IPS DF 19.7 (cell line): ENCODE measurements at places on chromosomes 3 and 15.

- no peak for DNase-seq
Observed at GRCh38 chr3:44419923-44420650, 57.4 kb downstream of the ZNF445 start.

DNA sequence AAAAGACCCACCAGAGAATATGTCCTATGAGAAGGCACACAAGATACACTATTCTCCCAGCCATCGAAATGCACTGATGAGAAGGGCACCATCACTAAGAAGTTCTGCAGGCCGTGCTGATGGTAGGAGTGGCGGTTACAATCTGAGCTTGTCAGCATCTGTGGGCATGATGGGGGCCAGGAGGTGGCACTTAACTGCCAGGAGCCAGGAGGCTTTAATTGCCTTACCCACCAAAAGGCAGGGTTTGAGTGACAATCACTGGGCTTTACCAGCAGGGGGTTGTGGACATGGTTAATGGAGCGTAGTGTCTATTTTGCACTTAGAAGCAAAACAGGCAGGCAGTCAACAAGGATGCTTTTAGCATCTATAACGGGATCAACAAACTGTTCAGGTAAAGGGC is 16.0 kb upstream of the SQOR start:
- DNase-seq = no peak

DNA sequence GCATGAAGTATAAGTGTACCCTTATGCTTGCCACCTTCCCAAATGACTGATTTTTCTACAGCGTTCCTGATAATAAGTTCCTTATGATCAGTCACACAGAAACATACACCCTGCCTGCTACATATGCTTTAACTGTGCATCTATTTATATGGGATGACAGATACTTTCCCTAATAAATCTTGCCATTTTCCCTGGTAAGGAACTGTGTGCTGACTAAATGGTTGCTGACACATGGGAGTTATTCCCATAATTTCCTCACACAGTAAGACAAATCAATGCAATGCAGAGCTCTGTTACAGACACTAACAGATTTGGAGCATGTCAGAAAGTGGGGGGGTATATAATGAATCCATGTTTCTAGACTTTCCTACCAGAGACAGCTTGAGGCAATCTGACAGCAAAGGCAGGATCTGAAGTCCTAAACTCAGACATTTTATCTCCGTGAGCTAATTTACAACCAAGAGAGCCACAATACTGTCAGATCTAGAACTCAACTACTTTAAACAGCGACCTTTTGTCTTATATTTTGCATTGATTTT is 86.9 kb upstream of the TCF12 start:
- no peak for DNase-seq

DNA sequence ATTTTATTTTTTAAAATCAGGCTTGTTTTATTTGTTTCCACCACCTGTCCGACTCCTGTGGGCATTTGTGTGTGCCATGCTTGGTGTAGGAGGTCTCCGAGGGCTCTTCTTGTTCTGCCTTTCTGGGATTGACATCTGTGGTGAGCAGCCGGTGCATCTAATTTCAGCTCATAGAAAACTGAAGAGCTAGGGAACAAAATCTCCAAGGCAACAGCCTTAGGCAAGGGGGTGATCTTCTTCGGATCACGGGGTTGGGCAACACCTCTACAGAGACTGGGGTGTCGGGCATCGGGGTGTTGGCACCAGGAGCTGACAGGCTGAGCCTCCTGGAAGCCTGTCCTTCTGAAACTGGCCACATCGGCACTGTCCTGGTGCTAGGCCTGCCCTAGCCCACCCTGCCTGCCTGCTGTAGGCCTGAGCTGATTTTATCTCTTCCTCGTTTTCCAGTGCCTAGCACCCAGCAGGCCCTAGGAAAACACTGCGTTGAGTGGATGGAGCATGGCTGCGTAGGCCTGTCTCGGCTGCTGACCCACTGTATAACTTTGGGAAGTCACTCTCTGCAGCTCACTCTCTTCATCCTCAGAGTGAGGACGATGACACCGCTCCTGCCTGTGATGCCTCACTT is 10.3 kb downstream of the CHCHD6 start:
- DNase-seq = no peak

DNA sequence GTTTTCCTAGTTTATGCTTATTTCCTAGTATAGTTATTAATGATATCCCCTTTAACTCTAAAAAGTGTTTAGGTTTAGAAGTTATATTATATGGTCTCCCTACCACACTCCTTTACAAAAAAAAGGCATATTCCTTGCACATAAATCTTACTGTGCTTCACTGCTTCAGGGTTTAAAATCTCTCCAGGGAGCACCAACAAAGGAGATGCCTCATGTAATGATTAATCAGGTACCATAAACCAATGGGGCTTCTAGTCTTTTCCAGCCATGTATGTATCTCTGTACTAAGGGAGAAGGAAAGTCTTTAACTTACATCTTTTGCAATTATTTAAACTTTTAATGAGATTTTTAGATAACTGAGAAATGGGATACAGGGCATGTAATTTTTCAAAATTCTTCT is 91.5 kb upstream of the RBMS3 start:
- no peak for DNase-seq

- DNase-seq = no peak
Observed at GRCh38 chr15:61379005-61379404, 149.9 kb upstream of the RORA start.

DNA sequence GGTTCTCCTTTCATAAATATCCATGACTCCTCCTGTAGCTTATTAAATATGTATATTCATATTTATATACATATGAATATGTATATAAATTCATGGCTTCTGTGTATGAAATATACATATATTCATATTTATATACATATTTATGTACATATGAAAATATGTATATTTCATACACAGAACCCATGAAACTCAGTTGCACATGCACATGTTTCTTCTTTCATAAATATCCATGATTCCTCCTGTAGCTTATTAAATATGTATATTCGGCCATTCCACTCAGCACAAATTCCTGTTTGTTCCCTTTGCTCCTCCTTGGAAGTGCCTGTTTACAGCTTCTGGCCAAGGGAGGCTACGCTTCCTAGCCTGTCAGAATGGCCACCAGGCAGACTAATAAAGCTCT is 221.6 kb downstream of the IL5RA start:
- DNase-seq = no peak

GRCh38 chr15:49328941-49329340 is 94.1 kb upstream of the FGF7 start:
- DNase-seq = peak; percentile 86

DNA sequence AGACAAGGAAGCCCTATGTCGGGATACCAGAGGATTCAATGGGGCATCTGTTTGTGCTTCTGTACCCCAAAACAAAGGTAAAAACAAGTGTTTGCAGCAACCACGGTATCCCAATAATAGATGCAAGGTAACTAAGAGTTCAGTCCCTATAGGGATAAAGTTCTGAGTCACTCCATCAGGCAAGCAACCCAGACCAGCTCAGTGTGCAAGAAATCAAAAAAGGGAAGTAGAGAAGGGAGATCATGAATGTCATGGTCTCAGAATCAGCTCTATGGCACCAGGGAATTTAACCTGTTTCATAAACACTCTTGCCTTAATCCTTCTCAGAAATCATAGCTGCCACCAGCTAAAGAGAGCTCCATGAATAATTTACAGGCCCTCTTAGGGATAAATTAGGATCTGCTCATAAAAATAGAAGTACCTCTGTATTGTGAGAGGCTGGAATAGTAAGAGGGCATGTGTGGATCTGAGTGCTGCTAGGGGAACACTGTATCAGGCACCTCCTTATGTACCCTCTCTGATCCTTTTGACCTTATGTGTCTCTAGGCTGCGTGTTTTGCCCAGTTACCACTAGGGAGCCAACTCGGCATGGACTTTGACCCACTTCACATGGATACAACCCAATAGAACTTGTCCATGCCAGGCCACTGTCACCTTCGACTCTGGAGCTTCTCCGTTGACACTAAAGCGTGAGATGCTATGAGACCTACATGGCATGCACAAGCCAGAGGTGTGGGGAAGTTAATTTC is 754.6 kb downstream of the AGBL1 start:
- DNase-seq = no peak

GRCh38 chr15:43775411-43775965 is 1.3 kb downstream of the ELL3 start:
- DNase-seq = no peak

DNA sequence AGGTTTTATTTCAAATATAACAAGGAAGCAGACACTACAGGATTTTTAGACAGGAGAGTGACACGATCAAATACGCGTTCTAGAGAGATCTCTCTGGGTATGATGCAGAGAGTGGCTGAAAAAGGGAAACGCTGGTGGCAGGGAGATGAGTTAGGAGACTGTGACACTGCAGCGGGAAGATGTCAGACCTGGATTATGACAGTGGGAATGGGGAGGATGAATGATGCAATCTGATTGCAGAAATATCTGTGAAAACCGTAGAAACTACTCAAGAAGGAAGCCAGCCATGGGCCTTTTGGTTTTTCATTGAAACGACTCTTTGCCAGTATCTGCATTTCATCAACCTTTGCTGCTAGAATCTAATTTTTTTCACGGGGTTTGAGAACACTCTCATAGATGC is 157.9 kb downstream of the FAM43A start:
- DNase-seq = no peak

GRCh38 chr3:182710557-182711157 is 82.6 kb upstream of the ATP11B start:
- no peak for DNase-seq

- no peak for DNase-seq
Observed at GRCh38 chr15:56786966-56787365, 53.7 kb upstream of the ZNF280D start.

- DNase-seq = no peak
Observed at GRCh38 chr3:5128849-5129248, 6.8 kb downstream of the ARL8B start.

DNA sequence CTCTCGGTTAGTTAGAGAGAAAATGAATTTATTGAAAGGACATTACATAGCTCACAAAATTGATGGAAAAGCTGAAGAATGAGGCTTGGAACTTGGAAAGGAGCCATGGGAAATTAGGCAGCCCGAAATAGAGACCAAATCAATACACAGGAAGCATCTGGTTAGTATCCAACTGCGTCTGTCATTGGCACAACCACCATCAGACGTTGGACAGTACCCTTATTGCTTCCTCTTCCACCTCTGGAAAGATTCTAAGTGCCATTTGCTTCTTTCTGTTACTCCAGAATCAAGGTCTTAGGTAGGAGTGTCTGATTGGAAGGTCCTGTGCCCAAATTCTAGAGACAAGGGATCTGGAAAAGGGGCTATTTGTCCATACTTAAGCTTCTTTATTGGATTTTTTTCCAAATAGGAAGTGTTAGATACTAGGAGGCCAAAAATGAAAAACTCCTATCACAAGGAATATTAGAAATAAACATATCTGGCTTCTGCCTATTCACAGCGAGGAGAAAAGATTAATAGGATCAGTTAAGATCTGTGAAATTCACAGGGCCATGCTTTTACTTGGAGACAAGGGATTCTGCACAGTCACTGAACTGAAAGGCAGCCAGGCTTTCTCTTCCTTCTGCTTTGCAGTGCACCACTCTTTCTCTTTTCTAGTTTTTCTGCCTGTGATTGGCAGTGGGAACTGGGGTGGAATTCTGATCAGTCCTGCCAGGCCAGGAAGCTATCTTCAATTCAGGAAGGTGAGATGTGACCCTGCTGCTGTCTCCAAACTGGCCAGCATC is 10.7 kb upstream of the HACD2 start:
- DNase-seq = no peak

DNA sequence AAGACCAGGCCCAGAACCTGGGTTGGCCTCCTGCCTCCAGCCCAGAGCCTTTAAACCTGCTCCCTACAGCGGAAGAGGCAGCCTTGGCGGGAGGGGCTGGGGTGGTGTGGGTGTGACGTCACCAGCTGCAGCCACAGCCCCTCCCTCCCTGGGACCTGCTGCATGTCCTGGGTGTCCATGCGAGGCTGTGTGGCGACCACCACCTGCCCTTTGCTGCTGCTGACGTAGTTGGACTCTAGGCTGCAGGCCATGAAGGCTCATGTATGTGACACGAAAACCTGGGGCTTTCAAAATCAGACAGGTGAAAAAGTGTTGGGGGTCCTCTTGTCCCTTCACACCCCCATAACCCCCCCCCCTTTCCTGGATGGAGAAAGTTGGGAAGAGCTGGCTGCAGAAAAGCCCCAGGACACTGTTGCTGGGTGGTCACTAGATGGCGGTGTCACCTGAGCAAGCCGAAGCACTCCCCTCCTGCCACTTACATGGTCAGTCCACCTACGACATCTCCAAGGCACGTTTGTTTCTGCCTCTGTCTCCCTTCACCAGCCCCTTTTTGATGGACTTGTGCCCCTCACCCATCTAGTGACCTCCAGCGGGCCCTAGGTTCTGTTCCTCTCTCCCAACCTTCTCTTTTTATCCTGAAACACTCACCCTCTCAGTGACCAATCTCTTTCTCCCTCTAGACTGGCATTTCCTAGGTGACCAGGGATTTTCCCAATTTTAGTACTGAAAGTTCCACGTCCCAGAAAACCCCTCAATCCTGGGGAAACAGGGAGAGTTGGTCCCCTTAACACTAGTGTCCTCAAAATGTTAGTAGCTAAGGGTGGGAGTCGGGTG is 35.2 kb downstream of the SLC6A20 start:
- peak; percentile 72 for DNase-seq

GRCh38 chr15:29970402-29970695 is 112.4 kb upstream of the GOLGA8J start:
- DNase-seq = no peak

- no peak for DNase-seq
Observed at GRCh38 chr15:67824197-67824968, 926 bp upstream of the SKOR1 start.

- DNase-seq = no peak
Observed at GRCh38 chr3:169289273-169289672, 374.2 kb downstream of the MECOM start.

- no peak for DNase-seq
Observed at GRCh38 chr3:127366383-127366782, 78.5 kb upstream of the PRR20G start.

DNA sequence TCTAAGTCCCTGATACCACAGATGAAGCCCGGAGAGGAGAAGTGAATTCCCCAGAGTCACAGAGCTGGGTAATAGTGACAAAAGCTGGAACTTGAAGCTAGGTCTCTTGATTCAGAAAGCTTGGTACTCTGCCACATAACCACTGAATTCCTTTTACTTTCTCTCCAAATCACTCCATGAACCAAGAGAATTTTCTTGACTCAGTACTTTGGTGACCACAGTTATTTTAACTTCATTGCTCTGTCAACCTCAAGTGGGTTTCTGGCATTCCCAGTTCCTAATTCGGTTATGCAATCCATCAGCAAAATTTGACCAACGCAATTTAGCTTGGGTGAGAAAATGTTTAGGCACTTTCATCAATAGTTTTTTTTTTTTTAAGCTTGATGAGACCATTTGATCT is 61.0 kb upstream of the PPARG start:
- DNase-seq = no peak

- DNase-seq = peak; percentile 12
Observed at GRCh38 chr3:70840106-70840870, 527.9 kb upstream of the MDFIC2 start.

- DNase-seq = no peak
Observed at GRCh38 chr3:71444028-71444860, 139.3 kb downstream of the FOXP1 start.

- no peak for DNase-seq
Observed at GRCh38 chr15:63191895-63192618, 2.7 kb downstream of the RAB8B start.
